ENCODE measurements at places on chromosomes 4 and X.
A peak's percentile ranks its signal among the peaks of the same experiment; 100 is the strongest.

DNA sequence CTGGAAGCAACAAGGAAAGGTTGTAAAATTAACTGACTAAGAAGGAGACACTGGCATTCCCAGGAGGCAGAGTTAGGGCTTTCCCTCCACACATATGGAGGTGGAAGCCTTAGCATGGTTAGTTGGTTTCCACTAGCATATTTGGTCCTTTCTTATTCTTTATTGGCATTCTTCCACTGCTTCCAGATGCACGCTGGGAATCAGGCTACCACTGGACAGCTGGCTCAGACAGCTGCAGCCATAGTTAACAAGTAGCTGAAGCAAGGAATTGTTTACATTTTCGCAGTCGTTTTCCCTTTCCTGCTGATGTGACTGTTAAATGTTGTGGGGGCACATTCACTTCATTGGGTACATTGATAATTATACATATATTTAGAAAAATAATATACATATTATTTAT lies 169.2 kb downstream of the GRIA2 start:
- DNase-seq = no peak

DNA sequence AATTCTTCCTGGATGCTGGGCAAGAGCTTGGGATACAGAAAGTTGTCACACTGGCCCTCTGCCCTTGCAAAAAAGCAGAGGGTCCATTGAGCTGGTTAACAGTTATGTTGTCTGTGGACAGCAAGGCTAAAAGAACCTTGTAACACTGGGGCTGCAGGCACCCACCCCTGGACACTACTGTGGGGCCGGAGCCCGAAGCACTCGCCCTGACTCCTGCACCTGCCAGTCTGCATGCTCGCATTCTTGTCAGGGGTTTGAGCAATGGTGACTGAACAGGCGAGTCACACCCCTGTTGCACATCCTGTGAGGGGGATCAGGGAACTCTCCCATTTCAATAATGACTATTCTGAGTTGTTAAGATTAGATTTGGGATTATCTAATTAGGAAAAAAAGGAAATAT lies 23.6 kb downstream of the ADH4 start:
- no peak for DNase-seq

DNA sequence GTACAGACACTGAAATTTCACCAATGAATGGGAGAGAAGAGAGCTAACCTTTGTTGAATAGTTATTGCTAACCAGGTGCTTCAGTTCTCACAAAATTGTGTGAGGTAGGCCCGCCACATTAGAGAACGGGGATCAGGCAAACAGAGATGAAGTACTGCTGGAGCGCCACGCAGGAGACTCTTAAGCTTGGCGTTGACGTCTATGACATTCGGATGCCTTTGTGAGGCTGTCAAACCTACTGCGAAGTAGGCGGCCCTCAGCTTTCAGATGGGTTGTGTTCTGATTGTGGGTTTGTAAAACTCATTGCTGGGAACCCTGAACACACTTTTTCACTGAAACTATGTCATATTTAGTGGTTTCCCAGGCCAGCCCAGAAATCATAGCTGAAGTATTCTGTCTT lies 173.6 kb downstream of the CBR4 start:
- DNase-seq = no peak

- DNase-seq = no peak
Observed at GRCh38 chrX:13009273-13009672, 34.4 kb downstream of the TMSB4X start.

GRCh38 chr4:171721937-171722336 lies 91.3 kb upstream of the GALNTL6 start:
- DNase-seq = no peak

- no peak for DNase-seq
Observed at GRCh38 chr4:33649471-33649870, 2594.8 kb downstream of the ARAP2 start.

DNA sequence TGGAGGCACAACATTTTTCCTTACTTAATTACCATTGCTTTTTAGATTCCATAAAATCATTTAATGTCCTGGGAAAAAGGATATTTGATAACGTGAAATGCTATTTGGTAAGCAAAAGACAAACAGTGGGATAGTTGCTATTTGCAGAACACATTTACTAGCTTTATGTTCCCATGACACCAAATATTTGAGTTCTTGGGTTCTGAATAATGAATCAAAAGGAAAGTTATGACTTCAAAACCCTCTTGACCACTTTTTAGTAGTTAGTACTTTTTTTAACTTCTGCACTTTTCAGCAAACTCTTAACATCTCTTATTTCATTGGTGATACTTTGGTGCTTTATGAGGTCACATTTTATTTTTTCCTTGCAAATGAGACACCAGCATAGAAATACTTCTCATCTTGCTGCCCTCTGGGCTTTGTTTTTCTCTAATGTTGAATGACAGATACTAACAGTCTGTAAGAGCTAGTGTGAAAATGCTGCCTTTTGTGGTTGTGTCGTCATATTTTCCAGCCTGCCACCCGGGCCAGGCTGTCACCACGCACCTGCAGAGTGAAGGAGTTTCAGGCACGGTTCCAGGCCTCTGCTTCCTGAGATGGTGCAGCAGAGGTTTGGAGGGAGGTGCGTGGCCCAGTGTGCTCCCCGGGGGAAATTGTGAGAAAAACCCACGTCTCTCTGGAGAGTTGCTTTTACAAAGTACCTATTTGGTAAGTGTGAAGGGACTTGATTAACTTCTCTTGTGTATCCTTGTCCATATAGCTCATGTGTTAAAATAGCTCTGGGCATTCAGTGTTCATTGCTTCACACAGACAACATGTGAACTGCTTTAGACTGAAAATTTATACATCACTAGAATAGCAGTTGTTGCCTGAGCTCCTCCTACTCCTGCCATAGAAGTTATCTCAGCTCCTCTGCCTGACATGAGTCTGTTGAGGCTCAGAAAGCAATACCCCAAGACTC lies 34.7 kb downstream of the MSL3 start:
- no peak for DNase-seq

DNA sequence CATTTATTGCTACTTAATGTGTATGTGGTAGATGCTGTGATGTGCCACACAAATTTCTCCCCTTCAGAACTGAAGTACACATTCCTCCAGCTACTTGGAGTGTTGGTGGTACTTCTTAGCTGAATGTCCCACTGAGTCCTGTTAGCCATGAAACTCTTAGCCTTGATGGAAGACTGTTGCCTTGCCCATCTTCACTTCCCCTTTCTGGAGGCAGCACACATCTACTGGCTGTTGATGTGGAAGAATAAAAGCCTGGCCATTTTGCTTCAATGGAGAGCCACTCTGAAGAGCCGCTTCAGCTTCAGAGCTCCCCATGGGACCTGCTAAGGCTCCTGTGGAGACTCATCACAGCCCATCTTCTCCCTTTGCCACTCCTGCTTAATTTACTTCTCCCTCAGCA lies 157.7 kb upstream of the PITX2 start:
- no peak for DNase-seq

DNA sequence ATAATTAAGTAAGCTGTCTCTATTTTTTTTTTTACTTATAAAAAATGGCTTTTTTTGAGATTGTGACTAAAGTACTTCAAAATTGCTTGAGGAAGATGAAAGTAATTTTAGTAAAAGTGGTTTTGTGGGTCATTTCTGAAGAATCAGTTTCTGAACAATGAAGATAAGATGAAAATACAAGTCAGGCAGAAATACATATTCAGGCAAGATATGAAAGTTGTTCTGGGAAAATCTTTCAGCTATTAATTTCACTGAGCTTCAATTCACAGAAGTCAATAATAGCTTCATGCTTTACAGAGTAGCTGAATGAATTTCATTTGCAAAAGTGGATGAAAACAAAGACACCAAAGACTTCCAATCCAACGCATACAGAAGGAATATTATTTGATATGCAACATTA lies 305.2 kb upstream of the ARSJ start:
- no peak for DNase-seq

GRCh38 chr4:27068151-27068867 lies 207.7 kb downstream of the STIM2 start:
- DNase-seq = no peak

- peak; percentile 56 for DNase-seq
Observed at GRCh38 chrX:68416592-68416991, 16.7 kb downstream of the OPHN1 start.

DNA sequence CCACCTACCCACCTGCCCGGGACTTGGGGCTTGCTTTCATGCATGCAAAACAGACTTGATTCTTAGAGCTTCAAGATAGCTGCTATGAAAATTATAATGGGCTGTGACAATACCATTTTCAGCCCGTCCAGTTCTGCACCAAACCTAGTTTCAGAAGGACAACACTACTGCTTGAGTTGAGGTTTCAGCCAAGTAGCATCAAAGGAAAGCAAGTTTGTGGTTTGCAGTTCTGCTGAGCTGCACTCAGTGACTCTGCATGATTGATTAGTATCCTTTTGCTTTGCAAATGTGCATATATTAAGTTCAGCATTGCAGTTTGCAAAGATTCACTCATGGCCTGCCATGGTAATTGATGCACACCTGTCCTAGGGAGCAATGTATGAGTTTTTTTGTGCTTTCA lies 442.7 kb downstream of the RPA4 start:
- peak; percentile 60 for DNase-seq

DNA sequence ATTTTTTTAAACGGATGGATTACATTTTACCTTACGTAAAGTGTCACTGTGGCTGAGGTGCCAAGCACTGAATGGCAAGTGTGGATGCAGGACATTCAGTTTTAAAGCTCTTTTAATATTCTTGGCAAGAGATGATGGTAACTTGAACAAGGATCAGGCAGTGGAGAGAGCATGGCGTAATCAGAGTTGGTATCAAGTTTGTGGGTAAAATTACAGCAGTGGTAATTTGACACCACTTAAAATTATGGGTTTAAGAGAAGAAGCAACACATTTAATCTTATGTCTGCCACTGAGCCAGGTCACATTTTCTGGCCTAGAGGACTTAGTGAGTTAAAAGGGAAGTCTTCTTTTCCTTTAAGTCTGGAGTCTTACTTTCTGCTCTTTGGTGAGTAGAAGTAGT lies 100.5 kb downstream of the NAA11 start:
- no peak for DNase-seq

DNA sequence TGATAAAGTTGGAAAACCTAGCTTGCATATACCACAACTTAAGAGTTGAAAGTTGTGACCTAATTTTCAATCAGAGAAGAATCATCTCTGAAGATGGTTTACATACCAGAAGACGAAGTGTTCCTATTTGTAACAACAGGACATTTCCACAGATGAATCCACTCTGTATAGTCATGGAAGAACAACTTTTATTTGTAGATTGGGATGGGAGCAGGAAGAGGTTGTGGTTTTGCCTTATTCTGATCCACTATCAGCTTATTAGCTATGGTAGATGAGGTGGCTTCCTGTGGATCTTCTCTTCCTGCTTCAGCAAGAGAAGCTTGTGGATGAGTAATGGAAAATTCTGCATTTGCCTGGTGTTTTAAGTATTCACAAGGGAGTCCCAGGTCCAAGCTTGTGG lies 18.6 kb upstream of the SUPT20HL1 start:
- peak; percentile 88 for DNase-seq

GRCh38 chr4:47690611-47691010 lies 147.3 kb downstream of the CORIN start:
- no peak for DNase-seq

DNA sequence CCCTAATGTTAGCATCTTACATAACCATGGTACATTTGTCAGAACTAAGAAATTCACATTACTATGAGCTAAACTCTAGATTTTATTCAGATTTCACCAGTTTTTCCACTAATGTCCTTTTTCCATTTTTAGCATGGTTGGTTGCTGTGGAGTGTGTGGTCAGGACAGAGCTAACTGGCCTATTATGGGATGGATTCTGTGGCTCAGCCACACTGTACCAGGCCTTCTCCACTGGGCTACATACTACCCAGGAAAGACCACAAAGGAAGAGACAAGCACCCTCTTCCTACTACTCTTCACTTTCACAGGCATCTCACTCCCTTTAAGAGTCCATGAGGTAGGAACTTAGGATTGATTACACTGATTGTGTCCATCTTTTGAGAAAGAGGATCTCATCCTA lies 67.4 kb downstream of the ZNF827 start:
- no peak for DNase-seq

DNA sequence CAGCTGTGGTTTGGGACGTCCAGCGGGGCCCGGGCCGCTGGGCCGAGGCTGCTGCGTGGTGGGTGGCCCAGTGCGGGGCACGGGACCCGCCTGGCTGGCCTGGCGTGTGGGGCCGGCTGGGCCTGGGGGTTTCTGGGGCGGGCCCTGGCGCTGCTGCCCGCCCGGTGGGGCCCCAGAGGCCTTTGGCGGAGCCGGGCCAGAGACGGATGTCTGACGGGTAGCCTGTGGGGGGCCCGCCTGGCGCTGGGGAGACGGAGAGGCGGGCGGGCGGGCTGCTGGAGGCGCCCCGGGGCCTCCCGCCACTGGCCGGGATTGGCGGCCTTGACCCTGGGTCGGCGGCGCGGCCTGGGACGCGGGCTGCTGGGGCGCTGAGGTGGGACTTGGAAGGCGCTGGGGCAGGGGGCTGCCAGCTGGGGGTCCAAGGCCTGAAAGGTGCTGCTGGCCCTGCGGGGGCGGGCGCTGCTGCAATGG lies 8.1 kb upstream of the TIMP1 start:
- no peak for DNase-seq
